ENCODE measurements at places on chromosomes 16 and 17.

- no peak for DNase-seq
Observed at GRCh38 chr16:23131436-23131835, 17.8 kb downstream of the USP31 start.

GRCh38 chr16:11253995-11254912 lies 1.8 kb downstream of the SOCS1 start:
- no peak for DNase-seq

DNA sequence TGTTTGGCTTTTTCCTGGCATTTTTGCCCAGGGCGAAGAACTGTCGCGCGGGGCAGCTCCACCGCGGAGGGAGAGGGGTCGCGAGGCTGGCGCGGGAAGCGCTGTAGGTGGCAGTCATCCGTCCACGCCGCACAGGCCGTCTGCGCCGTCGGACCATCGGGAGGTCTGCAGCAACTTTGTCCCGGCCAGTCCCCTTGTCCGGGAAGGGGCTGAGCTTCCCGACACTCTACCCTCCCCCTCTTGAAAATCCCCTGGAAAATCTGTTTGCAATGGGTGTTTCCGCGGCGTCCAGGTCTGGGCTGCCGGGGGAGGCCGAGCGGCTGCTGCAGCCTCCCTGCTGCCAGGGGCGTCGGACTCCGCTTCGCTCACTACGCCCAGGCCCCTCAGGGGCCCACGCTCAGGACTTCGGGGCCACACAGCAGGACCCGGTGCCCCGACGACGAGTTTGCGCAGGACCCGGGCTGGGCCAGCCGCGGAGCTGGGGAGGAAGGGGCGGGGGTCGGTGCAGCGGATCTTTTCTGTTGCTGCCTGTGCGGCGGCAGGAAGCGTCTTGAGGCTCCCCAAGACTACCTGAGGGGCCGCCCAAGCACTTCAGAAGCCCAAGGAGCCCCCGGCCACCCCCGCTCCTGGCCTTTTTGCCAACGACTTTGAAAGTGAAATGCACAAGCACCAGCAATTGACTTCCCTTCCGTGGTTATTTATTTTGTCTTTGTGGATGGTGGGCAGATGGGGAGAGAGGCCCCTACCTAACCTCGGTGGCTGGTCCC lies 2.3 kb upstream of the CBX4 start:
- DNase-seq = no peak

GRCh38 chr16:56830669-56831068 lies 34.3 kb upstream of the SLC12A3 start:
- no peak for DNase-seq

DNA sequence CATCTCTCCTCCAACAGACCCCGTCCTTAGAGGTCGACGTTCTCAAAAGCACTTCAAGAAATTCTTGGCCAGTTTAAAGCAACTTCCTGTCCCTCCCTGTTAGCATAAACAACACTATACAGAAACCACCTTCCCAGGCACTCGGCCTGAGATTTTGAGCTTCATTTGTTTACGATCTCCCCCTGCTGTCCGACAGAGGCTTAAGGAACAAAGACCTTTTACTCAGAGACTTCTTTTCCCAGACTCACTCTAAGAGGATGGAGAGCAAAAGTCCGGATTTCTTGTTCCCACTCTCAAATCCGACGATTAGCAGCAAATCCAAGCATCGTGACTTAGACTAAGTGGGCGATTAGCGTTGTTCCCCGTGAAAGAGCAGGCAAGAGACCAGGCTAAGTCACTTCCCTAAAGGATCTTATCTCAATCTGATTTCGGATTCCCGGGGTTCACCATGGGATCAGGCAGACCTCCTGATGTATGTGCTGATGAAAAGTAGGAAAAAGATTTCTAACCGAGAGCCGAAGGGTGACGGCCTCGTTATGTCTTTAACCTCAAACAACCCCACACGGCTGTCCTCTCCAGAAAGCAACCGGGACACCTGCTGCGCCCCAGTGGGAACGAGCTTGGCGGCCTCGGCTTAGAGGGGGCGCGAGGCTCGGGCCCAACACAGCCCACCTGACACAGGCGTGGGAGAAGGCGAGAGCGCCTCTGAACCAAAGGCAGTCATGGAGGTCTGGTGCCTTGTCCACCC lies 598 bp downstream of the INPP5K start:
- DNase-seq = peak; percentile 37

- DNase-seq = no peak
Observed at GRCh38 chr17:64343833-64344637, 46.6 kb downstream of the PECAM1 start.

DNA sequence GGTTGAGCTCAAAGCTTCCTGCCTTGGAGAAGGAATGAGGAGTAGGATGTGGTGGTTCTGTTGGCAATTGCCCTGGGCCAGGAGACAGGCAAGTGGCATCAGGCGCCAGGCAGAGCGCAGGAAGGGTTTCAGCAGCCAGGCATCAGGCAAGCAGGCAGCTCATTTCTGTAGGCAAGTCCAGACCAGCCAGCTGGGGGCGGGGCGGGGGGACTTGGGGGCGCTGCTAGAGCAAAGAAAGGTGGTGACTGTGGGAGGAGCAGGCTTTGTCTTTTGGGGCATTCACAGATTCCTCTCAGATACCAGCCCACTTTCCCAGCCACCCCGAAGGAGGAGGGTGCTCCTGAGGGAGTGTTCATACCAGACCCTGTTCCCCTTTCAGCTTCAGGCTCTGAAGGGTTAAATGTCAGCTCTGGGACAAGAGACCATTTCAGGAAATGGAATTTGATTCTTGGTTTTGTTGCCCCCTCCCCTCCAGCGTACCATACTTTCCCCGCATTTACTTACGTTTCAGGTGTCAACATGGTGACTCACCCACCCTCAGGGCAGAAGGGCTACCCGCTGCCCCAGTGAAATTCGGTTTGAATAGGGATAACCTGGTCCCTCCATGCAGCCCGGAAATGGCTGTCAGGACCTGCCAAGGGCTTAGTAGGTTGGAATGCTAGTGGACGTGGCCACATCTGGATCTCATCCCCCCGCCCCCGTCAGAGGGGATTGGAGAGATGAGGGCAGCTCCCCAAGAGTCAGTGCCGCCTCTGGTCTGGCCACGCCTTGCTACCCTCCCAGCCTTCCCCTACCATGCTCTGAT lies 13.2 kb downstream of the NGFR start:
- DNase-seq = no peak

- no peak for DNase-seq
Observed at GRCh38 chr17:41773190-41773588, 13.3 kb downstream of the JUP start.

- no peak for DNase-seq
Observed at GRCh38 chr17:29613856-29614255, 8.9 kb downstream of the CORO6 start.

DNA sequence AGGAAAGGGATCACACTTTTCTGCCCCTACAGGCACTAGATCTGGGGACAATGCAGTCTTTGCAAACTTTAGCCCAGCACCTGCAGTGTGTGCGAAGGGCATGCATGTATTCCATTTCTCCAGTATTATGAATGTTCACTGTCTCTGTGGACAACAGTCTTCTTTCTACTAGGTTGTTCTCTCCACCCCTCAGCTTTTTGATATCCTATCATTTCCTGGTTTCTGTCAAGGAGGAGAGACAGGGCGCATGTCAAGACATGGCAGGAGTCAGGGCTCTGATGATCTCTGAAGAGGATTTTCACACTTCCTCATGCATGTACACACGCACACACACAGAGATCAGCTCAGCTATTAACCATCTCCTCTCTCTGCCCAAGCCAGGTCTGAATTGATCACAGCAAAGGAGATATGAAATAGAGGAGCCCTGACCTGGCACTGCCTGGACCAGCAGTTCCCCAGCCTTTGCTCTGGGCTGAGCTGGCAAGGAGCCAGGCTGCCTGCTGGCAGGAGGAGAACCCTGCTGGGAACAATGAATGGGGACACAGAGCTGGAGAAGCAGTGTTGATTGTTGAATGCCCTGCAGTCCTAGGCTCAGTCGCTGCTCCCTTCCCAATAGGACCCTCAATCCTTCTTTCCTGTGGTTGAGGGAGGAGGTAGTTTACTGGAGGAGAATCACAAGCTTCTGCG lies 2.6 kb downstream of the GPR179 start:
- no peak for DNase-seq

DNA sequence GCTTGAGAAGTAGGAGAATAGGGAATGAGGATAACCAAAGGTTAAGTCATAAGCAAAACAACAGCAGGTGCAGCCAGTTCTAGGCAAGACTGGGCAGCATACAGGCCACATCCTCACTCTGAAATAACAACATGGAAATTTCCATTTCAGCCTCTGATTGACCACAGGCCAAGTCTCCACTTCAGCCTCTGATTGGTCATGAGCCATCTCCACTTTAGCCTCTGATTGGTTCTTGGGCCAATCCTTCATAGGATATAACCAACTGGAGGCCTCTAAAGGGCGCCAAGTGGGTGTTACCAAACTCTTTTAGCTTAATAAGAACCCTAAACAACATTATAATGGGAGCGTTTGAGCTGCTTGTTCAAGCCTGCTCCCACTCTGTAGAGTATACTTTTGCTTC lies 512.0 kb downstream of the NPIPA7 start:
- DNase-seq = no peak

- no peak for DNase-seq
Observed at GRCh38 chr16:57823836-57824235, 21.5 kb upstream of the KIFC3 start.

- DNase-seq = peak; percentile 73
Observed at GRCh38 chr17:31094600-31095235, at the start of gene NF1. NF1 (plus strand) TSS chr17:31094977; CDS start chr17:31095310, 333 bp downstream.

DNA sequence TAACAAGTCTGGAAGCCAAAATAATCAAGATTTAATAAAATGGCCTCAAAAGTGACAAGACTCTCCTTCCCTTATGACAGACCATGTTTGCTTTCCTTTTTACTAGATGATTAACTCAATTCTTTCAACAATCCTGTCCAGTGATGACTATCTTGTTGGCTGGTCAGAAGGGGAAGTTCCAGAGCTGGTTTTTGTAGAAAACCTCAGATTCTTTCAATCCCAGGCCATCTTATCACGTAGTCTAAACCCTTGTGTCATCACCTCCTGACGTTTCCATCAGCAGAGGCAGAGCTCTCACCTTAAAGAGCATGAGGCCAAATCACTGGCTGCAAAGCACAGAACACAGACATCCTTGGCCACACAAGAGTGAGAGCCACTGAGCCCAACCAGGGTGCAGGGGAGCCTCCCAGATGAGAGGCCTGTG lies 125.3 kb downstream of the ANKRD11 start:
- no peak for DNase-seq

DNA sequence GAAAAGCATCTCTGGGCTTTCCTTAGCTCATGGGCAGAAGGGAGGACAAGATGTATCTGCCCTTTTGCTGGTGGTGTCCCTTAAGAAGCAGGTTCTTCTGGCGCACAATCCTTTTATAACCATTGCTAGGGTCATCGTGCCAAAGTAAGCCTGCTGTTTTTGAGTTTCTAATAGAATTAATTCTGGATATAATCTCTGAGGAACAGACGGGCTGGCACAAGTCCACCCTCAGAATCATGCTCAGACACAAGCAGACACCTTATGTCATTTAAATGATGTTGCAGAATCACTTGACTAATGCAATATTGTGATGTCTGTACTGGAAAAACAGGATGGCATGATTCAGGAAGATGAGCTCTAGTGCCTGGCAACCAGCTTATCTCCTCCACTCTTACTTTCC lies 18.8 kb upstream of the MMD start:
- DNase-seq = no peak

- DNase-seq = no peak
Observed at GRCh38 chr16:17230932-17231581, 239.7 kb downstream of the XYLT1 start.

GRCh38 chr17:38600906-38601305 lies 4.8 kb downstream of the SRCIN1 start:
- no peak for DNase-seq

GRCh38 chr17:73043686-73044581 lies 48.6 kb downstream of the SLC39A11 start:
- no peak for DNase-seq

GRCh38 chr17:70158180-70158579 lies 11.2 kb upstream of the KCNJ2 start:
- DNase-seq = no peak

DNA sequence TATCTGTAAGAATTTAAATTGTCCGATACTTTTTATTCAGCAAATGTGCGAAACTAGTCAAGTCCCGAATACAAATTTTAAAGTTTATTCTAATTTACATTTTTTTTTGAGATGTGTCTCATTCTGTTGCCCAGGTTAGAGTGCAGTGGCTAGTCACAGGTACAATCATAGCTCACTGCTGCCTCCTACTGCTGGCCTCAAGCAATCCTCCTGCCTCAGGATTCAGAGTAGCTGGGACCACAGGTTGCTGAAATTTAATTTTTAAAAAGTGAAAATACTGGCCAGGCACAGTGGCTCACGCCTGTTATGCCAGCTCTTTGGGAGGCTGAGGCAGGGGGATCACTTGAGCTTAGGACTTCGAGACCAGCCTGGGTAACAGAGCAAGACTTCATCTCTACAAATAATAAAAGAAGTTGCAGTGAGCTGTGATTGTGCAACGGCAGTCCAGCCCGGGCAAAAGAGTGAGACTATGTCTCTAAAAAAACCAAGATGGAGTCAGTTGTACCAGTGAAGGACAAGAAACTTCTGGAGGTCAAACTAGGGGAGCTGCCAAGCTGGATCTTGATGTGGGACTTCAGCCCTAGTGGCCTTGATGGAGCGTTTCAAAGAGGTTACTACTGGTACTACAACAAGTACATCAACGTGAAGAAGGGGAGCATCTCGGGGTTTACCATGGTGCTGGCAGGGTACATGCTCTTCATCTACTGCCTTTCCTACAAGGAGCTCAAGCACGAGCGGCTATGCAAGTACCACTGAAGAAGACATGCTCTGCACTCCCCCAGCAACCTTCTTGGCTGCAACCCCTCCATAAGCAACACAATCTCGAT lies 5.6 kb downstream of the POLG2 start:
- DNase-seq = no peak

GRCh38 chr16:4701791-4702465 lies 8.6 kb downstream of the NUDT16L1 start:
- DNase-seq = no peak

DNA sequence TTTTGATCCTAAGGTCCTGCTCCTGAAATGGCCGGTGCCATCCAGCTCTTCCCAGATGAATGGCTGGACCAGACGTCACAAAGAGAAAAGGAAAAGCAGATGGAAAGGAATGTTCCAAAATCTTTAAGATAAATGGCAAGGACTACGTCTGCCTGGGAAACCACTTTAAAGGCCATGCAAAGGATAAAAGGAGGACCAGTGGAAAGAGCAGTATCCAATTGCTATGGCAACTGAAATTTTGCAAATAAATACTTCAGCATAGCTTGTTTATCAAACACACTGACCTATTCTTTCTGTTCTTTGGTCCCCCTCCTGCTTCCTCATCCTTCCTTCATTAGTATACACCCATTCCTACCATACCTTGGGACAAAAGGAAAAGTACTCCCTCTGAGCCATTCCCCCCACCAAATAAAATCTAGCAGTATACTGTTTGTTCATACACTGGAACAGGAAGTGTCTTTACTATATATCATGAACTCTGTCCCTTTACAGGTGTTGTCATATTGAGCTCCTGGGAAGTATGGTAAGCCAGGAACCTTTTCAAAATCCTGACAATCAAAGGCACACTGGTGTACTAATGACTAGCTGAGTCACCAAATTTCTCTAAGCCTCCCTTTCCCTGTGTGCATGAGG lies 37.2 kb upstream of the NUFIP2 start:
- DNase-seq = no peak

GRCh38 chr16:66832661-66833305 lies 2.0 kb upstream of the NAE1 start:
- DNase-seq = no peak

Measured in activated CD4-positive, CD25-positive, alpha-beta regulatory T cell treated with anti-CD3 and anti-CD28 coated beads, Interleukin-2, amount 50 U/mL, for 16 hours (primary cell).